ENCODE measurements at places on chromosomes 2 and 18.

GRCh38 chr2:142897807-142898206 is 20.3 kb downstream of the KYNU start:
- no peak for DNase-seq

DNA sequence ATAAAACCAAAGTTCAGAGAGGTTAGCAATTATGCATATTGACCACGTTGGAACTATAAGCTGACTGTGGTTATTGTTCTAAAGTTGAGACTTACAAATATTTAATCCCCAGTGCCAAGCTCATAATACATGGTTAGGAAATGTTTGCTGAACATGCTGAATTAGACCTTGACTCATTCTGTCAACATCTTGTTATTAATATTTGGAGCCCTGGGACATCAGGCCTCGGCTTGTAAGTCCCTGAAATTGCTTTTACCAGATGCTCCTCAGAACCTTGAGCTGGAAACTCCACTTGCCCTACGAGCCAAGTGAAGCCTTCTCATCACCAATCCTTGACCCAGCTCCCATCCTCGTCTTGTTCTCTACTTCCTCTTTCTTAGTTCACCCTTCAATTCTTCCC is 21.2 kb downstream of the DYNAP start:
- peak; percentile 81 for DNase-seq

GRCh38 chr2:40962026-40962425 is 510.1 kb upstream of the SLC8A1 start:
- no peak for DNase-seq

DNA sequence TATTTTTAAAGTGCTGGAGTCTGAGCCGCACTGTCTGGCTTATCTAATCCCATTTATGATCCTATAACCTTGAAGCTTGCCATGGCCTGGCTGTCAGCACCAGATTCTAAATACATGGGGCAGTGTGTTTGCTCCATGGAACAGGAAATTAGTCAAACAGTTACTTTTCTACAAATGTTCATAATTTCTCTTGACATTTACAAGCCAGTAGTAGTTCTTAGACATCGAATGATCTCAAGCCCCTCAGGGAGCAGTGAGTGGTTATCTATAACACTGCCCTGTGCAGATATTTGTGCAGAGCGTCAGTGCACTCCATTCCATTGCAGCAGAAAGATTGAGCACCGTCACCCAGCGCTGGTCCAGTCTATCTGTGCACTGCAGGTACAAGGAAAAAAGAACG is 205.2 kb downstream of the AGPS start:
- no peak for DNase-seq

DNA sequence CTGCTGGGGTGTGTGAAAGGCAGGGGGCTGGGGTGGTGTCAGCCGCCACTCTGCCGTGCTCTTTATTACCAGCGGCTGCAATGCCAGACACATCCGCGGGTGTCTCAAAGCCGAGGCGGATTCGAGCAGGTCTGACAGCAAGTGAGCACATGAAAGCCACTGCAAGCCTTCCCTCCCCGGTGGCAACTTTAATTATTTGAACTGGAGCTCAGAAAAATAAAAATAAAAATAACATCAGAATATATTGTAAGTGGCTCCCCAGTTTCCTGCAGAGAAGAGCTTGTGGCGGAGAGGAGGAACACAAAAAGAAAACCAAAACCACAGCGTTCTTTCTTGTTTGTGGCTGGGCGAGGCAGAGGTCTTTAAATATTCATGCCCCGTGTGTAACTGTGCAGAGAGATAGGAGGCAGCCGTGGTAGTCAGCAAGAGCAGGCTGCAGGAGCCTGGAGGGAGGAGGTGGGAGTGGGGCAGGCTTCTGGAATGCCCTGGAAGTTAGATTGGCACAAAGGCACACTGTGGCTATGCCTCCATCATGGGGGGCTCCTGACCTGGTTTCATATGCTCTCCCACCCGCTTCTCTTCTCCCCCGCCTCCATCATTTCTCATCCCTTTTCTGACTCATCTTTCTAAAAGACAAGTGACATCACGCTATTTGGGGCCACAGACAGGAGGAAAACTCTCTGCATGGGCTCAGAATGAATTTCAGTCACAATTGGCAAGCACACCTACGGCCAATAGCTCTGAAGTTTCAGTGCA is 199.8 kb downstream of the CLIP4 start:
- DNase-seq: no peak

DNA sequence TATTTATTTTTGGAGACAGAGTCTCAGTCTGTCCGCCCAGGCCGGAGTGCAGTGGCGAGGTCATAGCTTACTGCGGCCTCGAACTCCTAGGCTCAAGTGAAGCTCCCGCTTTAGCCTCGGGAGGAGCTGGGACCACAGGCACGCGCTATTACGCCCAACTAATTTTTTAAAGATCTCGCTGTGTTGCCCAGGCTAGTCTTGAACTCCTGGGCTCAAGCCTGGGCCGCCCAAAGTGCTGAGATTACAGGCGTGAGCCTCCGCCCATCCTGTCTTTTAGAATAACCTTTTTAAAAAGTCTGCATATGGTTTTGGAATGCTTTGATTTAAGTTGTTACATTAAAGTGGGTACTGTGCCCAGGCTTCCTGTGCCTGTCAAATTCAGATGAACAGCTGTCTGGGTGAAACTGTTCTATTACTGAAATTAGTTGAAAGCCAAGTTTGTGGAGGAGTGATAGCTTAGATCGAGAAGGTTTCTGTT is 944 bp downstream of the RAB3GAP1 start:
- no peak for DNase-seq

DNA sequence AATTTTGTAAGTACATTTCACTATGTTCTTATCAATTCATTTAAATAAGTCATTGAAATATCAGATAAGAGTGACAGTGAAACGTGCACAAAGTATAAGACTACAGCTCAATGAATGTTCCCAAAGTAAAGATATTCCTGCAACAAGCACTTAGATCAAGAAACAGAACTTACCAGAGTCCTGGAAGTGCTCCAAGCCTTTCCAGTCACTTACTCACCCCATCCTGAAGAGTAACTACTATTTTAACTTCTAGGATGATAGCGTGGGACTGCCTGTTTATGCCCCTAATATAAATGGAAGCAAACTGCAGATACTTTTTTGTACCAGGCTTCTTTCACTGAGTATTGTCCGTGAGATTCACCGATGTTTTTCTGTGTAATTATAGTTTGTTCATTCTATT is 768.9 kb downstream of the SLC4A3 start:
- no peak for DNase-seq

DNA sequence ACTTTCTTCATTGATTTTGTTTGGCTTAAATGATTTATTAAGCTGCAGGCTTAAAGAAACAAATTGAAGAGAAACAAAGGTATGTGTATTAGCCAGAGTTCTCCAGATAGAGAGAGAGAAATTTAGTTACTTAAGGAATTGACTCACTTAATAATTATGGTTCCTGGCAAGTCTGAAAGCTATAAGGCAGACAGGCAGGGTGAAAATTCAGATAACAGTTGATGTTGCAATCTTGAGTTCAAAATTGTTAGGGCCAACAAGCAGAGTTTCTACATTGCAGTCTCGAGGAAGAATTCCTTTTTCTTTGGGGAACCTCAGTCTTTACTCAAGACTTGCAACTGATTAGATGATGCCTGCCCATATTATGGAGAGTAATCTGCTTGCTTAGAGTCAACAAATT is 593.5 kb downstream of the ADCYAP1 start:
- no peak for DNase-seq

- no peak for DNase-seq
Observed at GRCh38 chr18:5197032-5197434, at the start of gene AKAIN1. Gene AKAIN1 (minus strand): TSS chr18:5197257. CDS start chr18:5197053, 204 bp downstream.

DNA sequence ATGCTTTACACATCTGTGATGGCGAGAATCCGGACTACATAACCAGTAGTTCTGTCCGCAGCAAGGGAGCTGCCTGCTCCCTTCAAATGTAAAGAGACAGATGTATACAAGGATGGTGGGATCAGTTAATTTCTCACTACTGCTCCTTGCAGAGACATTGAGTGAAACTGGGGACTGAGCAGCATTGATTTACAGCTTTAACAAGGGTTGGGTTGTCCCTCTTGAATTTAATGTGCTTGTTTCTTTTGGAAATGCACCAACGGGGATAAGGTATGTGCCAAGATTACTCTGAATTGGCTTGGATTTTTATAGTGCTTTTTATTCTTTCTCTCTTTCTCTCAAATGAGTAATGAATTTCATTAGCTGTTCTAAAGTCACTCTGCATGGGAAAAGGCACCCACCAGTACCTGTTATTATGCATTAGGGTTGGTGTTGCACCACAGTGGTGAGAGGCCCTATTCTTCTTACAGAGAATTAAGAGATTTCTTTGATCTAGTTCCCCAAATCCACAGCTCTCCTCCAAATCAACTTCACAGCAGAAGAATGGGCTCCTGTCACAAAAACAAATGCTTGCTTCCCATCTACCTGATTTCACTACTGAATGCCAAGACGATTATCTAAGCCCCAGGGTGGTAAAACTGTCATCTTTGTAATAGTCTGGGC is 107.6 kb downstream of the DOCK10 start:
- DNase-seq: no peak

GRCh38 chr2:128401680-128402079 is 83.0 kb upstream of the HS6ST1 start:
- DNase-seq: no peak

GRCh38 chr2:168614172-168615018 is 158.3 kb downstream of the CERS6 start:
- peak; percentile 91 for DNase-seq

DNA sequence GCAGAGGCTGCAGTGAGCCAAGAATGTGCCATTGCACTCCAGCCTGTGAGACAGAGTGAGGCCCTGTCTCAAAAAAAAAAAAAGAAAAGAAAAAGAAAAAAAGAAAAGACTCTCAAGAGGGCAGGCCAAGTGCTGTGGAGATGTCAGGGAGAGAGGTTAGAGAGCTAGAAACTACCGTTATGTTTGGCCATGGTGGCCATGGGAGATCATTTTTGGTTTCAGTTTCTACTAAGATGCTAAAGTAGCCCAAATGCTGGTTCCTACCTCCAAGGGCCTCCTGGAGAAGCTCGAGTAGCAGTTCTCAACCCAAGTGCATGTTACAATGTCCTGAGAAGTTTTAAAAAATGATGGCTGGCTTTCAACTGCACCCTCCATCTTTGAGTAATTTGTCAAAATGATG is 47.4 kb upstream of the TCF4 start:
- DNase-seq: no peak

- no peak for DNase-seq
Observed at GRCh38 chr18:58476516-58477256, 152.2 kb downstream of the ALPK2 start.

DNA sequence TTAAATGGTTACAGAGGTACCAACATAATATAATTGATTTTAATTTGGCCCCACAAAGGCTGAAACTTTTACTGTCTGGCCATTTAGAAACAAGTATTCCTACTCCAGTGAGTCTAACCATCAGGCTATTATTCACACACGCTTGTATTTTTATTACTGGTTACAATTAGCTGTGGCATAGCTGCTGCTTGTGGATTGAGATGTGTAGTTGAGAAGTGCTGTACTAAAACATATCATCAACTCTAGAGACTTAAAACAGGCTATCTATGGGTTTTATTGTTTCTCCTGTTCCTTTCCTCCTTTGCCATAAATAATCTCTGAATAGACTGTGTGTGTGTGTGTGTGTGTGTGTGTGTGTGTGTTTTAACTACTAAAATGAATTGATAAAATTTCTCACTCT is 530.2 kb downstream of the CCDC85A start:
- no peak for DNase-seq

GRCh38 chr2:8694737-8695136 is 12.9 kb downstream of the ID2 start:
- no peak for DNase-seq

DNA sequence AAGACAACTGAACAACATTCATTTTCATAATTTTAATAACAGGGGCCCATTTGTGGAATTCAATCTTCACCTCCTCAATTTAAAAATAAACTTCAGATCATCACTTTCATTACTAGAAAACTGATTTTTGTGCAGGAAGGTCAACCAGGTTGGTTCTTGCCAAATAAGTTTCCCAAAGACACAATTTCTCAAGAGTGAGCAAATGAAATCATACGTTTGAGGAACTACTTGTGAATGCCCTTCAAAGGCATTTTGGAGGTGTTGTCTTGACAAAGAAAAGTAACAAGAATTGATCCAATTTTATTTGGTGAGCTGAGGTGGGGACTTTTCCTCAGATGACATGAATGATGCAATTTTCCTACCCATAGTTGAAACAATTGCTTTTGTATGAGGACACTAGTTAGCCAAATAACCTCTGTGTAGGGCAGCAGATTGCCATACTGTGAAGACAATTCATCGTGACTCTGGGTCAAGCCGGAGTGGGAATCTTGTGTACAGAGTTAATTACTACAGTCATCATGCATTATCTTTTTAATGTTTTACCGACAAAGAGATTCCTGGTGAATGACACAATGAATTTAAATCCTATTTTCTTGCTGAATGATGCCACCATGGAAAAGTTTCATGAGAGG is 121.8 kb downstream of the TGFA start:
- DNase-seq: no peak

GRCh38 chr2:237511433-237511832 is 24.4 kb downstream of the MLPH start:
- no peak for DNase-seq

GRCh38 chr18:77369644-77370043 is 120.0 kb downstream of the GALR1 start:
- no peak for DNase-seq

GRCh38 chr2:172415865-172416183 is 11.6 kb upstream of the ITGA6 start:
- no peak for DNase-seq

GRCh38 chr2:175811971-175812370 is 190.1 kb downstream of the LNPK start:
- no peak for DNase-seq

DNA sequence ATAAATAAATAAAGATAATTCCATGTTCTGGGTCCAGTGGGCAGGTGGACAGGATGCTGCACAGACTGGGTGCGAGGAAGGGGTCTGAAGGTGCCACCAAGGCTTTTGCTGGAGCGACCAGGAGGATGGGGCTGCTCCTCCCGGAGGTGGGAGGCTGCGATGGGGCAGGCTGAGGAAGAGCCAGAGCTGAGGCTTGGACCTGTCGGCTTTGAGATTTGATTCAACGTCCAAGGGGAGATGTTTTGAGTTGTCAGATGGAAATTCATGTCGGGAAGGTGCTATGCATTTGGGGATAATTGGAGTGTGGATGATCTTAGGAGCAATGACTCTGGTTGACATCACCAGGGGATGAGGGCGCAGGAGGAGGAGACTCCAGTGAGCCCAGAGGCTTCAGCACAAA is 11.7 kb downstream of the ALLC start:
- no peak for DNase-seq

DNA sequence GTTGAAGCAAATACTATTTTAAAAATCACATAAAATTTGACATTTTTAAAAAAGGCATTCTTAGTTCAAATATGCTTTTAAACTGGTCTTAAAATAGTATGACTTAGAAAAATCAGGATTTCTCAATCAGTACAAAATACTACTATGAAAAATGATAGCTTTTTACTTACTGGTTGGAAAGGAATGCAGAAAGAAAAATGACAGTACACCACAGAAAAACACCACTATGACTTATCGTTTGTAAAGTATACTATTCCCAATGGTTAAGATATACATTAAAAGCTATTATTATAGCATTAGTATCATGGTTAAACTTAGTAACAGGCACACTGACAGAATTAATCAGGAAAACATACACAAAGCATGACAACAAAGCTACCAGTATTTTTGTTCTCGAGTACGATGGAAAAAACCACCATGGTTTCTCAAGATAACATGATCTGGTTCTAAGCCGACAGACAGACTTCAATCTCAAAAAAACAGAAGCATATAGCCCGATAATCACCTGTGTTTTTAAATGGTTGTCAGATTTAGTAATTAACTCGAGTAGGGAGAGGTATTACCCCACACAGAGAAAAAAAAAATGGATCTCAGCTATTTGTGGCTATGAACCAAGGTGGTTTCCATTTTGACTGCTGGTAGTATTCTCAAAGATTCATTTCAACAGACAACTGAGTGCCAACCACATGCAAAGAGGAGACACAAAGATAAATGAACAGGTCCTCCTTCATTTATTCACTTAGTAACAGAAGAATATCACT is 39.1 kb downstream of the CUL3 start:
- DNase-seq: no peak

All from epithelial cell of prostate (primary cell).